ENCODE measurements at places on chromosomes 5 and 9.

- no peak for DNase-seq
Measured at GRCh38 chr5:72920690-72921502, 34.9 kb upstream of the FCHO2 start.

- DNase-seq = no peak
Measured at GRCh38 chr5:153964191-153964879, 74.4 kb downstream of the FAM114A2 start.

DNA sequence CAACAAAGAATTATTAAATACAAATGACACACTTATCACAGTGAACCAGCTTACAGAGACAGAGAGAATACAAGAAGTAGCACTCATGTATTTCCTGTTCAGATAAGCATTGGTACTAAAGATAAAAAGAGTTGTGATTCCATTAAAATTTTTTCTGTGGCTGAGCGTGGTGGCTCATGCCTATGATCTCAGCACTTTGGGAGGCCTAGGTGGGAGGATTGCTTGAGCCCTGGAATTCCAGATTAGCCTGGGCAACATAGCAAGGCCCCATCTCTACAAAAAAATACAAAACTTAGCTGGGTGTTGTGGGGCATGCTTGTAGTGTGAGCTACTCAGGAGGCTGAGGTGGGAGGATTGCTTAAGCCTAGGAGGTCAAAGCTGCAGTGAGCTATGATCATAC lies 32.9 kb downstream of the FCHO2 start:
- no peak for DNase-seq

- no peak for DNase-seq
Measured at GRCh38 chr5:111792471-111793058, 35.6 kb upstream of the NREP start.

DNA sequence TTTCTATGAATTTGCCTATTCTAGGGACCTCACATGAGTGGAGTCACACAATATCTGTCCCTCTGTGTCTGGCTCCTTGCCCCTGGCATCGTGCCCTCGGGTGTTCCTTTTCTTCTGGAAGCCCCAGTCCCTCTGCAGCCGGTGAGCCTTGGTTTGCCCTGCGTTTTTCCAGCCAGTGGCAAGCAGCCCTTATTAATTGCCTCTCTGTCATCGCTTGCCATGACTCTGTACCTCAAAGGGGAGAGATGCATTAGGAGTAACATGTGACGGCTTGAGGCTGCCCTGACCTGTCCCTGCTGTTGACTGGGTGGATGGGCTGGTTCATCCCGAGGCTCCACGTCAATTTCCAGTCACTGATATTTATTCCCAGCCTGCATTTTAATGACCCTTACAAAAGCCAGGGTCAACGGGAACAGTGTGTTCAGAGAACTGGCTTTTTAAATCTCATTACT lies 87.3 kb downstream of the CFAP90 start:
- peak; percentile 80 for DNase-seq

DNA sequence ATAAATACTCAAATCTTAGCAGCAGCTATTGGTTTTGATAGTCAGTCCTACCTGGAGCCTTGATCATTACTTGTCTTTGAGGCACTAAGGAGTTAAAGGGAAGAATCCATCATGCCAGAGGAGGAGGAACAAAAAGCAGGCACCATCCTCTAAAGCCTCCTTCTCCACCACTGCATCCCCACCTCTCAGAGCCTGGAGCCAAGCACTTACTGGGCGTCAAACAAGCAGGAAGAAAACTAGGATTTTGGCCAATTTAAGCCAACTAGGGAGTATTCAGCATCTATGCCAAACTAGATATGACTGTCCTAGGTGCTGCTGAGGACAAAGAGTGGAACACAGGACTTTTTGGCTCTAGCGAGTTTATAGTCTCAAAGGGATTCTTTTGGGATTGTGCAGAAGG lies 152.5 kb downstream of the PPP2R2B start:
- DNase-seq = no peak

DNA sequence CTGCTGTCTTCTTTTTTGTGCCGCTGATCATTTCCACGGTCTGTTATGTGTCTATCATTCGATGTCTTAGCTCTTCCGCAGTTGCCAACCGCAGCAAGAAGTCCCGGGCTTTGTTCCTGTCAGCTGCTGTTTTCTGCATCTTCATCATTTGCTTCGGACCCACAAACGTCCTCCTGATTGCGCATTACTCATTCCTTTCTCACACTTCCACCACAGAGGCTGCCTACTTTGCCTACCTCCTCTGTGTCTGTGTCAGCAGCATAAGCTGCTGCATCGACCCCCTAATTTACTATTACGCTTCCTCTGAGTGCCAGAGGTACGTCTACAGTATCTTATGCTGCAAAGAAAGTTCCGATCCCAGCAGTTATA lies 17.1 kb downstream of the F2R start:
- DNase-seq = no peak

DNA sequence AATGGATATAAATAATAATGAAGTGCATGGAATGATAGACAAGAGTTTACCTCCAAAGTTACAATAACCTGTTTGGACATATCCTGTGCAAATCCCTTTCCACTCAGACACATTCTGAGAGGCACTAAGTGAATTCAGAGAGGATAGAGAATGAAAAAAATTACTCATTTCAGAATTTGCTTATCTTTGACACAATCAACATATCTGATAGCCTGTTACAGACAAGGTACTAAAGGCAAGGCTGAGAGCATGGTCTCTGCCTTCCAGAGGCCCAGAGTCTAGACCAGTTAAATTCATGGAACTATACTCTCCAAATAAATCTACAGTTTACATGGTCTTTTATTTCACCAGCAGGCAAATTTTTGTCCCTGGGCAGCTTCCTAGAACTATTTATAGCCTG lies 371.8 kb upstream of the PTGER4 start:
- DNase-seq = no peak

GRCh38 chr5:88803309-88803708 lies 79.7 kb downstream of the MEF2C start:
- no peak for DNase-seq

- DNase-seq = peak; percentile 88
Measured at GRCh38 chr9:123678038-123678877, 251.7 kb downstream of the DENND1A start.

- peak; percentile 0 for DNase-seq
Measured at GRCh38 chr5:180328296-180329137, 24.6 kb downstream of the GFPT2 start.

GRCh38 chr9:104927912-104928740 lies at the start of gene ABCA1:
Gene ABCA1, minus strand, starts transcription at chr9:104928155. Its CDS starts 24,476 bp downstream, at chr9:104903679.
- peak; percentile 47 for DNase-seq

Measured in DMS153 (cell line).